ENCODE measurements at places on chromosomes 16 and 17. TPM values are rescaled to one million over a fixed set of nuclear protein-coding genes. Genes with fewer than 3 reads are reported as not detected.

DNA sequence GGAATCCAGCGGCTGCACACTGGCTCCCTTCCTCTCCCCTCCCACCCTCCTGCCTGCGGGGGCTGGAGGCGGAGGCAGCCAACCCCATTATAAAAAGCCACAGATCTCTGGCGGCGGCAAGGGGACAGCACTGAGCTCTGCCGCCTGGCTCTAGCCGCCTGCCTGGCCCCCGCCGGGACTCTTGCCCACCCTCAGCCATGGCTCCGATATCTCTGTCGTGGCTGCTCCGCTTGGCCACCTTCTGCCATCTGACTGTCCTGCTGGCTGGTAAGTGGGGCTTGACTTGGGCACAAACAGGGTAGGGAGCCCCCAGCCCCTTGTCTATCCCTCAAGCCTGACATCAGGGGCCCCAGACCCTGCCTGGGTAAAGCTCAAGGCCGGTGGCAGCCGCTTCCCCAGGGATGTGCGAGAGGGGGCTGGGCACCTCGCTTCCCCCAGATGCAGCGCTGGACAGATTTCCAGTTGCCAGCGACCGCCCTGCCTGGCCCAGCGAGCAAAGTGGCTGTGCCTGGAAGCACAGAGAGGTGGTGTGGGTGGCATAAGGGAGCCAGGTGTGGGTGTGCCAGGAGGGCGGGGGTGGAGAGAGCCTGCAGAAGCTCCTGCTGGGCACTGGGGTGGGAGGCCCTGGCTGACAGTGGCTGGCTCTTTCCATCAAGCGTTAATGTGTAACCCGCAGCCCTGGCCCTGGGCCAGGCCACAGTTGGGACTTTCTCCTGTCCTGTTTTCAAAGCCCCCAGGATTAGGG, at the start of gene CX3CL1:
TSS of gene CX3CL1 (plus strand) at position 119 of the 745 bp plus-strand sequence. CDS start at position 198, 79 bp downstream.
- no peak for DNase-seq

DNA sequence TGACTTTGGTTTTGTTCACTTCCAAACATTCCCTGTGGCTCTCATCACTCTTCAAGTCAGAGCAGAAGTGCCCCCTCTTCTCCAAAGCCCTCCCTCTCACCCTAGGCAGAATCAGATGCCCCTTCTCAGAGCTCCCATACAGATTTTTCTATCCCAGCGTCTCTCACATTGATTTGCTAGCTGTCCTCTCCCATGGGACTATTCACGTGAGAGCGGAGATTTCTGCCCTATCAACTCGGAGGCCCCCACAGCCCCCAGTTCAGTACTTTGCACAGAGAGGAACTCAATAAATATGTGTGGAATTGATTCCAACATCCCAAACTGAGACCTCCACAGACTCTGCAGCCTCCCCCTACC, 182.6 kb downstream of the C16orf78 start:
- DNase-seq, result no peak

DNA sequence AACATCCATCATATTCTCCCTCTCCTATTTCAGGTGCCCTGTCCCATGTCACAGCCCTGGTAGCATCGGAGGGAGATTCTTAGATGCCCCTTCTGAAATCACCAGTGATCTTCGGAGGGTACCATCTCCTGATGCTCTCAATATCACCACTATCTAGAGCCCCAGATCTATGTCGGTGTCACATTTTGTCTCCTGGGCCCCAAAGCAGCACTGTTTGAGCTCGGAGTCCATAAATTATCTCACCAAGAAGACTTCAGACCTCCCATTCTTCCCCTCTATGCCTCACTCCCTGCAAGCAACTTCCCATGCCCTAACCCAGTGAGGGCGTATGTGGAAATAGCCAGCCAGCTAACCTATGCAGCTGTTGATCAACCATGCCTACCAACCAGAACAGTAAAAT, 51.5 kb upstream of the NLK start:
- DNase-seq, result no peak

DNA sequence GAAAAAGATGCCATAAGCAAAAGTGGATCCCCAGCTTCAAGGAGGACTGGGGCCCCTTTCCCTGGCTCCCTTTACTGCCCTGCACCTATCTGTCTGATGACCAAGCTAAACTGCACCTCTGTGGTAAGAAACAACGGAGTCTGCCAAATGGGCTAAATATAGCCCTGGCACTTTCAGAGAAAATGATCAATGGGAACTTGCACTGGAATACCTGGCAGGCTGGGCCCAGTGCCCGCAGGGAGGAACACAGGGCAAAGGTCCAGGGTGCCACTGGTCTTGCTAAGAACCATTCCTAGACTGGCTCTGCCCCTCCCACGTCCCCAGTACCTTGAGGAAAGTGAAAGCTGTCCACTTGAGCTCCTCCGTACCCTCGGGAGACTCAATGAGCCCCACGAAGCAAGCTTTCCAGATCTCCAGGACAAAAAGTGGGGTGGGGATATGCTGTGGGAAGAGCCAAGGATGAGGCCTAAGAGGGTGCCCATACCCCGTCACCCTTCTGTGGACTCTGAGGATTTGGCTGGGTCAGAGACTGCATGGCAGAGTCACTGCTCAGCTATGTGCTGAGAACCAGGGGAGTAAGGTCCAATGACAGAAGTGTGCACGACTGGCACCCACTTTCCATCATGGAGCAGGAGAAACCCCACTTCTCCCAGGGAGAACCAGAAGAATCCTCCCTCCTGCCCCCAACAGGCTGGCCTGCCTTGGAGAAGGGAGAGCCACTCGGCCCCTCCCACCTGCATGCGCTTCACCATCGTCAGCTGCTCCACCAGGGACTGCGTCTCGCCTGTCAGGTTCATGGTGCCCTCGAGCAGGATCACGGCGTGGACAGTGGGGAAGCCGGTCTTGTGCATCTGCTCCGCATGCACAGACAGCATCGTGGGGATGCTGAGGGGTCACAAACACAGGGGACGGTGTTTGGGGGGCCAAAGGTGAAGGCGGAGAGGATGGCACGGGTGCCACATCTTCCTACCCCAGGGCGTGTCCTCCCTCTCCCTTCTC, 17.4 kb downstream of the CSF3 start:
- DNase-seq, result no peak

- DNase-seq, result no peak
These were observed 767 bp downstream of the MEOX1 start for GRCh38 chr17:43660816-43661493.

- DNase-seq, result no peak
These were observed 525.5 kb downstream of the KIF2B start for GRCh38 chr17:54348234-54348633.

DNA sequence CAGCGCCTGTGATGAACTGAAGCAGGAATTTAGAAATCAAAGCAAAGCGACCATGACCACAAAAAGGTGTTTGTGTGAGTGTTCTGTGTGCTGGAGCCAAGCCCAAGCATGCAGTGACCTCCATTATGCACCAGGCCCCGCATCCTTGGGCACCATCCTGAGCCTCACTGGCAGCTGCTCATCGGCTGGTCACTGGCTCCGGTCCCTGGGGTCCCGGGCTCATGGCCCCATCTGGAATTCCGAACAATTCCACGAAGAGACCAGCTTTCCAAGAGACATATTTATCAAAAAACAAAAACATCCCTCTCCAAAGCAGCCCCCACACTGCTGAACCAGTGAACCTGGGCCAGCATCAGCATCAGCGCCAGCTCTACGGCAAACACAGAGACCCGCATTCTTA, 15.2 kb upstream of the ZNF469 start:
- no peak for DNase-seq

GRCh38 chr17:55224746-55225145, 40.0 kb upstream of the HLF start:
- DNase-seq, result no peak

GRCh38 chr16:26394409-26394808, 672.3 kb upstream of the C16orf82 start:
- no peak for DNase-seq

GRCh38 chr17:21300601-21301571, 16.4 kb downstream of the MAP2K3 start:
- DNase-seq, result no peak

DNA sequence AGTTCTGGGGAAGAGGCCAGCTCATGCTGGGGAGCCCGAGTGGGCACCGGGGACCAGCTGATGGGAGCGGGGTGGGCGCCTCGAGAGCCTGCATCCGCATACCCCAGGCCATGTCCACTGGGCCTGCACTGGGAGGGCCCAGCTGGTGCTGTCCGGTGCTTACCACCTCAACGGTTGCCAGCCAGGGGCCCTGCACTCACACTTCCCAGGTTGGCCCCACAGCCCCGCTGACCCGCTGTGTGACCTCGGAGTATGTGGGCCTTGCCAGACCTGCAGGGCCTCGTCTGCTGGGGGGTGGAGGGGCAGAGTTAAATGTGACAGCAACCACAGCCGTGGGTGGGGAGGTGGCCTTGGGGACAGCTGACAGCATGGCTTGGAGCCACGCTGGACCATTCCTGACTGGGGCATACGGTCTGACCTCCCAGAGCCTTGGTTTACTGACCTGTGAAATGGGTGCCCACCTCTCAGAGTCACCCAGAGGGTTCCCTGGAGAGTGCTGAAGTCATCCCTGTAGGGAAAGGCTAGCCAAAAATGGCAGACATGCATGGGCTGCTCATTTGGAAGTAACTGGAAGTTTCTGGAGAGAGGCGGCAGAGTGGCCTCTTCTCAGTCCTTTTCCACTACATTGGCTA, 5.4 kb upstream of the GAA start:
- no peak for DNase-seq

GRCh38 chr17:43118679-43119615, 6.2 kb downstream of the BRCA1 start:
- no peak for DNase-seq

- DNase-seq, result no peak
These were observed 15.7 kb downstream of the ADCY7 start for GRCh38 chr16:50282010-50282538.

DNA sequence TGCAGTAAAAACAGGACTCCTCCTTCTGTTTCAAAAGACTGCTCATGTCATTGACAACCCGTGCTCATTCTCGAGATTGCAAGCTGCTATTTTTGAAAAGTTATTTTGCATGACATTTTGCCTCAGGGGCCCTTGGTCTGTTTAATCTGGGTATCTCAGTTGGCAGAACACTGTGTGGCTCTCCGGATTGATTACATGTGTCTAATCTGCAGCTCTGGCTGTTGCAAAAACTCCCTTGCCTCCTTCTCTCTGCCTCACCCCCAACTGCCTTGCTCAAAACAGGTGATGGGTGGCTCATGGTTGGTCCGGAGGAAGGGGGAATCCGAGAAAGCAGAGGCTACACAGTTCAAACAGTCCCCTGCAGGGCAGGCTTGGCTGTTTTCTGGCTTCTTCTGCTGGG, 25.3 kb downstream of the GINS3 start:
- DNase-seq, result no peak

- DNase-seq, result no peak
These were observed 838 bp upstream of the TMEM97 start for GRCh38 chr17:28317966-28318758.

DNA sequence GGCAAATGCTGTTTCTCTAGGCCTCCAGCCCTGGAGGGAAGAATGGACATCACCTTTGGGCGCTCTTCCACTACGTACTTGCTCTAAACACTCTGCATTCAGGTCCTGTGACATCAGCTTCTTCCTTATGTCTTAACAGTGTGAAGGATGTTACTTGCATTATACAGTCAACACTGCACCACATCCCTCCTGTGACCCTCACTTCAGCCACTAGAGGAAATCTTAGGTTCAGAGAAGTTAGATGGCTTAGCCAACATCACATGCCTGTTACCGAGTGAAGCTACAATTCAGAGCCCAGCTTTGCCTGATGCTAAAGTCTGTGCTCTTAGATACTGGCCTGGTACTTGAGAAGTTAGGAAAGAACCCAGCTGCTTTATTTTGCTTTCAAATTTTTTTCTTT, 18.3 kb downstream of the UBFD1 start:
- no peak for DNase-seq

DNA sequence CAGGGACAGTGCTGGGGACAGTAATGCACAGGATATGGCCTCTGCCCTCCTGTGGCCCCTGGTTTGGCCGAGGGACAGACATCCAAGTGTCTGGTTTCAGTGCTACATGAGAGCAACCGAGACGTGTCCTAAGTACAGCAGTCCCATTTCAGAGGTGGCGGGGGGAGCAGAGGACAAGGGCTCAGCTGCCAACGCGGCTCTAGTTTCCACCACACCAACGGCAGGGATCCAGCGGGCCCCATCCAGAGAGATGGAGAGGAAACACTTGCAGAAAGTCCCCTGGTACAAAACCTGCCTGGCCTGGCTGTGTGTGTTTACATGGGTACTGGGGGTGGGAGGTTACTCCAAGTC, 125.8 kb upstream of the SMURF2 start:
- no peak for DNase-seq

GRCh38 chr17:47884427-47884740, 11.7 kb upstream of the SP2 start:
- no peak for DNase-seq

- DNase-seq, result no peak
These were observed 109.5 kb upstream of the ZNF750 start for GRCh38 chr17:82949361-82949760.

GCSH gene
- polyA plus RNA-seq, result 49.2 TPM

ITPRIPL2 gene
- polyA plus RNA-seq, result 21.3 TPM

ENO3 gene
- 2,114 TPM for polyA plus RNA-seq

FNDC8 gene
- 0.11 TPM for polyA plus RNA-seq

MPP3 gene
- 4.4 TPM for polyA plus RNA-seq

CLDN9 gene
- polyA plus RNA-seq, result 3.6 TPM

CCL1 gene
- polyA plus RNA-seq, result not detected

NPEPPS gene
- 140 TPM for polyA plus RNA-seq

WFIKKN1 gene
- polyA plus RNA-seq, result 0.76 TPM

CCL17 gene
- polyA plus RNA-seq, result not detected

CD300LB gene
- polyA plus RNA-seq, result 0.20 TPM

UTS2R gene
- 5.8 TPM for polyA plus RNA-seq

SHCBP1 gene
- polyA plus RNA-seq, result 8.8 TPM

TMIGD1 gene
- polyA plus RNA-seq, result not detected

Measured in forelimb muscle (tissue), 1 donor.